ENCODE measurements at places on chromosomes 2 and 18.

- peak; percentile 57 for DNase-seq
Measured at GRCh38 chr2:218186355-218186766, 19.6 kb upstream of the CXCR1 start.

DNA sequence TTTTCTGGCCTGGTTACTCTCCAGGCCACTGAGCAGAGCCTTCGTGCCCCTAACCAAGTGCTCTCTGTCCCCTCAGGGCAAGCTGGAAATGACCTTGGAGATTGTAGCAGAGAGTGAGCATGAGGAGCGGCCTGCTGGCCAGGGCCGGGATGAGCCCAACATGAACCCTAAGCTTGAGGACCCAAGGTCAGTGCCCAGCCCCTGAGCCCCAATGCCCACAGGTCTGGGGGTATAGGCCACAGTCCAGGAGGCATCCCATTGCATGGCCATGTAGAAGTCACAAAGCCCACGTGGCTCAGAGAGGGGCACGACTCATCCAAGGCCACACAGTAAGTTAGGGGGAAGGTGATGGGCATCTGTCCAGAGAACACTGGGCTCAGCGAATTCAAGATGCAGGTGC lies 227.6 kb downstream of the DYSF start:
- DNase-seq = no peak

- DNase-seq = peak; percentile 71
Measured at GRCh38 chr2:41194230-41194629, 742.3 kb upstream of the SLC8A1 start.

GRCh38 chr2:855177-855576 lies 95.5 kb upstream of the SNTG2 start:
- DNase-seq = no peak

- no peak for DNase-seq
Measured at GRCh38 chr2:197296835-197297234, 13.7 kb downstream of the ANKRD44 start.

GRCh38 chr2:1951586-1951985 lies 207.3 kb upstream of the PXDN start:
- no peak for DNase-seq

DNA sequence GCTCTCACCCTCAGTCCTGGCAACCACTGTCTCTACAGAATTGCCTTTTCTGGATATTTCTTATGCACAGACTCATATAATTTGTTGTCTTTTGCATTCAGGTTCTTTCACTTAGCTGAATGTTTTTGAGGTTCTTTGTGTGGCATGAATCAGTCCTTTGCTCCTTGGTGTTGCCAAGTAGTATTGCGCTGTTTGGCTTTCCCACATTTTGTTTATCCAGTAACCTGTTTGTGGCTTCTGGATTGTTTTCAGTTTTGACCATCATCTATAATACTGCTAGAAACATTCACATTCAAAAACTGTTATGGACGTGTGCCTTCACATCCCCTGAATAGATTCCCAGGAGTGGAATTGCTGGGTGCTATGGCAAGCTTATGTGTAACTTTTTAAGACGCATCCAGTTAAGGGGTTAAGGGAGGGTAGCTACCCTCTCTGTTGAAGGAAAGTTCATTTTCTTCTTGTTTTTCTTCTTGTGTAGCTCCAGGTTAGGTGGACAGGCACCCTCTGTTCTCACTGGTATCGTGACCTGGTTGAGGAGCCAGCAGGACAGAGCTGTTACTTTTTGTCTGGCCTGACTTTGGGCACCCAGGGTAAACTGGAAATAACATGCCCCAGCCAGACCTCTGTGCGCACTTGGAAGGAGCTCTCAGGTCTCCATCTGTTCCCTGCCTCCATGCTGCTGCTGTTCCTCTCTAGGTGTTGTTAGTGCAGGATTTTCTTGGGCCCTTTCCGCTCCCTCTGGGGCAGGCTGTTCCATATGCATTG lies 29.6 kb downstream of the ARHGAP25 start:
- no peak for DNase-seq

DNA sequence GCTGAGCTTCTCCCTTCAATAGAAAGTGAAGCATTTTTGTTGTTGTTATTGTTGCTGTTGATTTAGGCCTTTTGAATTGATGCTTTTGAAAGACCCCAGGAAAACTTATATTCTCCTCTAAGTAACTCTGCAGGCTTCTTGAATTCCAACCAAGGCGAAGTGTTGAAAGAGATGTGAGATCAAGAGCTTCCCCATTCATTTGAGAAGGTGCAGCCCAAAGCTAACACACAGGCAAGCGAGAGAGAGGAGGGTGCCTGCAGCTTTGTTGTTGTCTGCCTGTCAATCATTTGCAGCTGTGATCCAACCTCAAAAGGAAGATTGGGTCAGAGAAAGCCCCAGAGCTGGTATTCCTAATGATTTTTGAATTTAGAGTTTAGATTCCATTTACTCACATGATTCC lies 963.6 kb upstream of the CNTNAP5 start:
- DNase-seq = no peak

GRCh38 chr2:161113693-161114575 lies 46.3 kb upstream of the TANK start:
- no peak for DNase-seq

GRCh38 chr2:200705305-200706041 lies 106.2 kb upstream of the BZW1 start:
- DNase-seq = no peak

Measured in fibroblast of skin of abdomen (primary cell).